ENCODE measurements at places on chromosomes 11 and 22.
A peak's percentile ranks its signal among the peaks of the same experiment; 100 is the strongest.

- no peak overlapping the region for H3K27ac ChIP-seq
- no peaks in the 10 kb centered on the region for H3K36me3 ChIP-seq
- no peak for DNase-seq
These were observed 817.2 kb downstream of the FAM181B start for GRCh38 chr11:81916451-81916850.

DNA sequence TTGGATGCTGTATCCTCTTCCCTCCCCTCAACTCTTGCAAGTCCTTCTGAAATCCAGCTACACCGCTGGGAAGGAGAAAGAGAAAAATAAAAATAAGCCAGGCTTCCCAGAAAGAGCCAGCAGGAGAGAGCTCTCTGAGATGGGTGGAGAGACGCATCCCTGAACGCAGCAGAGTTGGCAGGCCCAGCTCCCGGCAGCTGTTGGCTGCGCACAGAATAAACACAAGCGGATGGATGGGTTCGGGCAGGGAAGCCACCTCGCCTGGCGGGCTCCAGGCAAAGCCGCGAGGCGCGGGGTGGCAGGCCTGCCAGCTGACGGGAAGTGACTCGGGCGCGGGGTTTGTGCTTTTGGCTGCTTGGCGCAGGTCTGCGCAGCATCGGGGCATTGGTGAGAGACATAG is 537.7 kb downstream of the MIAT start:
- H3K27ac ChIP-seq: no peak overlapping the region
- H3K36me3 ChIP-seq: no peaks in the 10 kb centered on the region
- H3K4me1 ChIP-seq: no peaks in the 10 kb centered on the region
- no peak for DNase-seq

DNA sequence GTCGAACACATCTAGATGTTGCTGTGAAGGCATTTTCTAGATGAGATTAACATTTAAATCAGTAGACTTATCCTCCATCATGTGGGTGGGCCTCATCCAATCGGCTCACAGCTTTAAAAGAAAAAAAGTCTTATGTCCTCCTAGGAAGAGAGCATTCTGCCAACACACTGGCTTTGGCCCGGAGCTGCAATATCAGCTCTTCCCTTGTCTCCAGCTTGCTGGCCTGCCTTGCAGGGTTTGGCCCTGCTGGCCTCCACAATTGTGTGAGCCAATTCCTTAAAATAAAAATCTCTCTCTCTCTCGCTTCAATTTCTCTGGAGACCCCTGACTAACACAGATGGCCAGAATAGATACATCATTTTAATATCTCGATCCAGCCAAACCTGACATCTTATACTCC is 13.1 kb upstream of the ABCC8 start:
- H3K36me3 ChIP-seq: no peaks in the 10 kb centered on the region
- H3K4me1 ChIP-seq: no peaks in the 10 kb centered on the region
- no peak for DNase-seq

- no peak overlapping the region for H3K4me3 ChIP-seq
- H3K4me1 ChIP-seq: no peaks in the 10 kb centered on the region
- no peak overlapping the region for H3K27ac ChIP-seq
- DNase-seq: peak; percentile 3
- no peaks in the 10 kb centered on the region for H3K36me3 ChIP-seq
These were observed 397.8 kb downstream of the OPCML start for GRCh38 chr11:133134314-133135173.

- H3K27me3 ChIP-seq: peaks cover 29% of the 10 kb centered on the region
- no peaks in the 10 kb centered on the region for H3K4me1 ChIP-seq
- no peak overlapping the region for H3K27ac ChIP-seq
- no peak for DNase-seq
- no peaks in the 10 kb centered on the region for H3K36me3 ChIP-seq
These were observed 31.3 kb upstream of the MYOD1 start for GRCh38 chr11:17687946-17688670.
